ENCODE measurements at places on chromosomes 1 and 21.
A peak's percentile ranks its signal among the peaks of the same experiment; 100 is the strongest.

DNA sequence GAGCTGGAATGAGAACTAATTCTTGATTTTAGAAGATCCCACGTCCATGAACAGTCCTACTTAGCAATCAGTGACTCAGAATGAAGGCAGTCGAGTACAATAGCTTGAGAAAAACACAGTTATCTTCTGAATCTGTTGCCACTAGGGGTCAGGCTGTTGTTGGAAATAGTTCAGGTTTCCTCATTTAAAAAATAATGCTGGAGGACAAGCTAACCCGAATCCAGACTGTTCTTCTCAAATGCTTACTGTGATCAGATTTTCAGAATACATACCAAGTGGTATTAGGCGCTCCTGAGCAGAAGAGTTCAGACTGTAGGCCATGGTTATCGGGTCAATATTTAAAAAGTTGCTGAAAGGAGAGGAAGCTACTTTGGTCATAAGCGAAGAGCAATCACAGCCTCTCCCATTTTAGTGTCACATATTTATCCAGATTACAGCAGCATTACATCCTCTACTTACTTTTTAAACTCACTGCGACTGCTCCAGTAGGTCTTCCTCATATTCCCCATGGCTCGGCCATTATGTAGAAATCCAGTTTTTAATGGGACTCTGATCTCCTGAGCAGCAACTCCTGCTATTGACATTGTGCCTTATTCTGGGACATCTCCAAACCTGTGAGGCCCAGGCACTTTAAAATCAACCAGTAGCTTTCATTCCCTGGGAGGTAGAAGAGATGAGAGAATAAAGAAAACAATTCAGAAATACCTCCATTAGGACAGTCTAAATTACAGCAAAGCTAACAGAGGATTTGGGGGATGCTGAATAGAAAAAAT is 10.9 kb downstream of the ERRFI1 start:
- DNase-seq = peak; percentile 50

GRCh38 chr1:164926107-164926506 is 367.1 kb downstream of the PBX1 start:
- no peak for DNase-seq

DNA sequence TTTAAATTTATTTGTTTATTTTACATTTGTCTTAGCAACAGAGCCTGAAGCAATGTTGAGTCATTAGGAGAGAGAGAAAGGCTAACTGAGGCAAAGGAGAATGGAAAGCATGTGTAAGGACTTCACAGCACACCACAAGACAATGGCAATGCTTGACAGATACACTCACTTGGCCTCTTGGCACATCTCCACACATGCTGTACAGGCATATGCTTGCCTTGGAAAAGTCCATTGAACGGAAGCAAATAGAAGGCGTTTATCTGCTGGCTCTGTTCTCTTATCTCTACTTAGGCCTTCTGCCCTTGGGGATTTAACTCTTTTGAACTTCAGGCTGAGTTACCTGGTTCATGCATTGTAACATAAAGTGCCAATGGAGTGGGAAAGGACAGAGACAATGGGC is 262.2 kb upstream of the POU3F1 start:
- peak; percentile 25 for DNase-seq

DNA sequence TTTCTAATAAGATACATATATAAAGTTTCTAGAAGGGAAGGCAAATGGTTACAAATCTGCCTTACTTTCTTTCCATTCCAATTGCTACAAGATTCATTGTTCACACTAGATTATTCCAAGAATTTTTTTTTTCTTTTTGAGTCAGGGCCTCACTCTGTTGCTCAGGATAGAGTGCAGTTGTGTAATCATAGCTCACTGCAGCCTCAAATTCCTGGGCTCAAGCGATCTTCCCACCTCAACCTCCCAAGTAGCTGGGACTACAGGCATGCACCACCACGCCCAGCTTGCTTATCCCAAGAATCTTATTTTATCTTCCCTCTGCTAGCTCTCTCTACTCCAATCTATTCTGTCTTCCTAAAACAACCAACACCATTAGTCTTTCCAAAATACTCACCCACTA is 81.8 kb downstream of the KIAA0319L start:
- DNase-seq = no peak

GRCh38 chr1:224539971-224540370 is 76.1 kb upstream of the CNIH3 start:
- DNase-seq = no peak

GRCh38 chr1:237863234-237863633 is 27.5 kb downstream of the ZP4 start:
- DNase-seq = no peak

- no peak for DNase-seq
These were observed 25.7 kb downstream of the COA6 start for GRCh38 chr1:234398849-234399381.

- no peak for DNase-seq
These were observed 511 bp upstream of the INPP5B start for GRCh38 chr1:37947364-37947763.

DNA sequence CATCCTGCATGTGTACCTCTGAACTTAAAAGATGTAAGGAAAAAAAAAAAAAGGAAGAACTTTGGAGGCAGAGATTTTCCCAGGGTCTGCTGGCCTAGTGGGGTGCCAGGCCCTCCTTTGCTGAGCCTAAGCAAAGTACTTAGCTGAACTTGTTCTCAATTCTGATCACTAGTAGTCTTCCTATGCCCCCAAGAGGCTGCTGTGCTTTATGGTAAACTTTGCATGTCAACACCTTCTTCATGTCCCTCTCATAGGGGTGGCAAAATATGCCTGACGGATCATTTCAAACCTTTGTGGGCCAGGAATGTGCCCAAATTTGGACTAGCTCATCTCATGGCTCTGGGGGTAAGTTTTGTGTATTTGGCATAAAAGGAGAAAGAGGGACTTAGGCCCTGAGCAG is 1.4 kb upstream of the USP21 start:
- no peak for DNase-seq

DNA sequence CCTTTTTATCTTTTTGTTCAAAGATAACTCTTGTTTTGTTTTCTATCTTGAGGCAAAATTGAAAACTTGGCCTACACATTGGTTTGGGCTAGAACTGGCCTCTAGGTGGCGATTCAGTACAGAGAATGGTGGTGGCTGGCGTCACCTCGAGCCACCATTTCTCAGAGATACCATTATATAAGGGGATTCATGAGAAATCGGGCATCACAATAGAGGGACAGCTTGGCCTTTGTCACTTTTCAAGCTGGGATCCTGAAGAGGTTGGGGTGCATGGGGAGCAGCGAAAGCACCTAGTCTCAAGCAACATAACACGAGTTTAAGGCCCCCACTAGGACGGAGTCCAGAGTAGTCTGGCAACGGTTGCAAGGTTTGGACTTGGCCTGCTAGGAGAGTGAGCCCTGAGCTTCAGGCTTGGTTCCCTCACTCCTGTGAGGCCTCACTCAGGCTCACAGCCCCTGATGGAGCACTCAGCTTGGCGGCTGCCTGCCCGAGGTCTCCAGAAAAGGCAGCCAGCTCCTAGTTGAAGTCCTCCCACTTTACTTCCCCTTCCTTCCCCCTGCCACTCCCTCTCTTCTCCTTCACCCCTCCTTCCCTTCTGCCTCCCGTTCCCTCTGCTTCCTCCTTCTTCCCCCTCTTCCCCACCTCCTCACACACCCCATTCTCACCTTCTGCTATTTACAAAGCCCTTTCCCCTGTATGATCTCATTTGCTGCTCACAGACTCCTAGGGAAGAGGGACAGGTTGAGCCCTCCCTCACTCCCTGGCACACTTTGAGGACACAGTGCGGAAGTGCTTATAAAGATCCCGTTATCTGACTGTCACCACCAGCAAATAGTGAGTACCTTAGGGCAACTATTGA is 67.8 kb downstream of the LRIG2 start:
- DNase-seq = peak; percentile 63

- DNase-seq = no peak
These were observed 10.5 kb upstream of the ARF1 start for GRCh38 chr1:228071839-228072657.

- DNase-seq = no peak
These were observed 941 bp upstream of the IFI16 start for GRCh38 chr1:159008744-159009188.

DNA sequence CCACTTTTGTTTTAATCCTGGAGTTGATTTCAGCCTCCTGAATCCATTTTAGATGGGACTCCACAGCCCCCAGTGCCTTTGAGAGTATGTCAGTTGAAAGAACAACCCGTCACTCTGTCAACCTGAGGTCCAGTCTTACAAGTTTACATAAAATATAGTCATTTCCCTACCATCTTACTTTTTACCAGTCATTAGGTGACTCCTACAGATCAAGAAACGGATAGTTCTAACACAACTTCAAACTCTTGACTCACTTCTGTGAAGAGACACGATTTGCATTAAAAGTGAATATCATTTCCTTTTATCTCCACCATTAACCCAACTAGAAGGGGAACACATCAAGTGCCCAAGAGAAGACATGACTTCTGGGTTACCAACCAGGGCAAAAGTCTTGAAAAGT is 147.1 kb downstream of the NTPCR start:
- DNase-seq = no peak

DNA sequence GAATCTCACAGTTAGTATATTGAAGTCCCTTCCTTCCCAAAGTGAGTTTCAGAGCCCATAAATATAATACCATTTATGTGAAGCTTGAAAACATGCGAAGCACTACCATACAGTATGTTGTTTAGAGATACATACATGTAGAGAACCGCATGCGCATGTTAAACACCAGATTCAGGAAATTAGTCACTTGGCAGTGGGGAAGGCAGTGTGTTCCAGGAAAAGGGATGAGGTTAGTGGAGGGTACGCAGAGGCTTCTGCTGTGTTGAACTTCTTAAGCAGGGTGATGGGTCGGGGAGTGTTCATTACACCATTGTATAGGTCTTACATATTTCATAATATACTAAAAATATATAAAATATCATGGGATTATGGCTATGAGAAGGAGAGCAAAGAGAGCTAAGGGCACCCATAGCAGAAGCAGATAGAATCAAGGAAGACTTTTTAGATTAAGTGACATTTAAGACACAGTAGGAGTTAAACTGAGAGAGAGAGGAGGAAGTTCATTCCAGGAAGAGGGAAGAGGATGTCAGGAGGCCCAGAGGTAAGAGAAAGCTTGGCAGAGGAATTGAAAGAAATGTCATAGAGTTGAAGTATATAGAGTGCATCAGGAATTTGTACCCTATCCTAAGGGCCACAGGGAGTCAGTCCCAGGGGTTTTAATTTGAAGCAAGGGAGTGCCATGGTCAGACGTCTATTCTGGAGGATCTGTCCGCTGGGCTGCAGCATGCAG is 43.5 kb upstream of the SARS1 start:
- no peak for DNase-seq

GRCh38 chr1:156359973-156360372 is 9.0 kb upstream of the RHBG start:
- DNase-seq = no peak

DNA sequence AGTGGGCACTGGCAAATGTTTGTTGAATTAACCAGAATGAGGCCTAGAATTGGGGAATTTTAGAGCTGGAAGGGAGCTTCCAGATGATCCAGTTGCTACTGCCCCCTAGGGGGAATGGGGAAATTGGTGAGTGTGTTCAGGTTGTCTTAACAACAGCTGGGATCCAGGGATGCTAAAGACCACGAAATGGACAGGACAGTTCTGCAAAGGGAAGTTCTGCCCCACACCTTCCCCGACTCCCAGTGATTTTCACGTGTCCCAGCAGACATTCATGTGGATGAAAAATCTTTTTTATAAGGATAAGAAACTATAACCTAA is 33.9 kb downstream of the TRIM62 start:
- DNase-seq = no peak

DNA sequence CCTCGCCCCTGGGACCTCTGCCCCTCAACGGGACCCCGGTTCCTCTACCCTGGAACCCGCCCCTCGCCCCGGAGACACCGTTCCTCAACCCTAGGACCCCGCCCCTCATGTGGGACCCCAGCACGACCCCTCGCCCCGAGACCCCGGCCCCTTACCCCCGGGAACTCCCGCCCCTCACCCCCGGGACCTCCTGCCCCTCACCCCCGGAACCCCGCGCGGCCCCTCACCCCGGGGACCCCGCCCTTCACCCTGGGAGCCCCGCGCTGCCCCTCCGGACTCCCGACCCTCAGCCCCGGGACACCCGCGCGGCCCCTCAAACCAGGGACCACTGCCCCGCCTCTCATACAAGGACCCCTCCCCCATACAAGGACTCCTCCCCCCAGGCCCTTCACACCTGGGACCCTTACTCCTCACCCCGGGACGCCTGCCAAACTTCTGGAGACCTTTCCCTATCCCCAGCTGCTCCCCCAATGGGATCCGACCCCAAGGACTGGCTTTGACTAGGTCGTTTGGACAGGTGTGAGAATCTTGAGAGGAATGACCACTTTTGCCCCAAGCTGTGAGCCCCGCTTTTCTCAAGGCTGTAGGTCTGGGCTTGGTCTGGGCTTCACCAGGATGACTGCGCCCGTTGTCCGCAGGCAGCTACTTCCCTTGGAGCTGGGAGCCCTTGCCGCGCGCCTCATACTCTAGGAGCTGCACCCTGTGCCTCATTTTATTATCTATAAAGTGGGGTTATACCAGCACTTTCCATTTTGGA is 843 bp downstream of the DIP2A start:
- no peak for DNase-seq

DNA sequence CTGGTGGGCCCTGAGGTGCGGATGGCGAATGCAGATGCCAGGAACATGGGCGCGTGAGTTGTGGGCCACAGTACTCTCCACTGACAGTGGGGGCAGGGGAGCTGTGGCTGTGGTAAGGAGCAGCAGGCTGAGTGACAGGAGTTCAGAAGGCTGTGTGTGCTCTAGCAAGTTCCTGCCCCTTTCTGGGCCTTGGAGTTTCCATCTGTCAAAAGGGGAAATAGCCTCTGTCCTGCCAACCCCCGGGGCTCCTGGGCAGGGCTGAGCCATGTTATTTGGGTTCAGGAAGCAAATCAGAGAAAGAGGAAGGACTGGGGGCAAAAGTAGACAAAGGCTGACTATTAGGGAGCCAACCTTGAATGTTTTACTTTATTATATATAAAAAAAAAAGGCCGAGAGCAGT is 19.5 kb upstream of the MFN2 start:
- no peak for DNase-seq

DNA sequence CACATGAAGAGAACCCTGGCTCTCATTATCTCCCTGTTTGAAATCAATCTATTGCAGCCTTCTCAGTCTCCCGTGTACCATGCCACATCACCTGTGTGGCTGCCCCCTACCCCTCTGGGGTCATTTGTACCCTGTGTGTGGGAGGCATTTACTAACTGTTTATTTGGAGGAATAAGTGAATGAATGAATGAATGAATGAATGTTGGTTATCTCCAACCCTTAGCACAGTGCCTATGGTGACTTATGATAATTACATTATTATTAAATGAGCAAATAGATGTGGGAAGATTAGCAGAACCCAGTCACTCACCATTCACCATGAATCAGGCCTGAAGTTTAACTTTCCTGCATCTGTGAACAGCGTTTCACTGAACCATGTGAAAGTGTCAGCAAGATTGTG is 560.8 kb downstream of the MATN1 start:
- no peak for DNase-seq

GRCh38 chr1:26127235-26128163 is 15.9 kb downstream of the PDIK1L start:
- no peak for DNase-seq

- DNase-seq = peak; percentile 32
These were observed 225.1 kb downstream of the PLA2G4A start for GRCh38 chr1:187053876-187054275.
